ENCODE measurements at places on chromosomes 6 and 20. TPM values are rescaled to one million over a fixed set of nuclear protein-coding genes. Genes with fewer than 3 reads are reported as not detected.

- DNase-seq, result no peak
Measured at GRCh38 chr6:126063512-126064146, 77.3 kb downstream of the TRMT11 start.

- DNase-seq, result no peak
Measured at GRCh38 chr6:81934936-81935335, 182.5 kb upstream of the TENT5A start.

GRCh38 chr6:105051941-105052471 lies 95.1 kb downstream of the LIN28B start:
- peak; percentile 64 for DNase-seq

DNA sequence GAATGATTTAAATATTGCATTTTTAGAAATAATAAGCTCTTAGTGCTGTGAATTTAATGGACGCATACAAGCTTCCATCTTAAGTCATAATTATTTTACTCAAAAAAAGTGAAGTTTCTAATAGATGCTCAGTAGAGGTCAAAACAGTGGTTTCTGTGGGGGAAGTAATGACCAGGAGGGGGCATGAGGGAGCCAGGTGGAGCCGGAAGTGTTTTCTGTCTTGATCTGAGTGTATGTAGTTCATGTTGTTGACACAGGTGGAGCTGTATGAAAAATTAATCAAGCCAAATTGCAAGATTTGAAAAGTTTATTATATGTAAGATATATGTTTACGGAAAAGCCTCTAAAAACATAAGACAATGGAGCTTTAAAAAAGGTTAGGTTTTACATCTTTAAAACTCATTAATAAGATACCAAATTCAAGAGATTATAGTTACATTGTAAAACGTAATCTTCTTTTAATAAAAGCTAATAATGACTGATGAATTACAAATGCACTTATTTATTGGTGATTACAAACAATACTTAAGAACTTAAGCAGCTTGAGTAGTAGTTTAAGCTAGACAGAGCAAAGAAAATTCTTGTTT lies 68.0 kb downstream of the PLAGL1 start:
- peak; percentile 53 for DNase-seq

DNA sequence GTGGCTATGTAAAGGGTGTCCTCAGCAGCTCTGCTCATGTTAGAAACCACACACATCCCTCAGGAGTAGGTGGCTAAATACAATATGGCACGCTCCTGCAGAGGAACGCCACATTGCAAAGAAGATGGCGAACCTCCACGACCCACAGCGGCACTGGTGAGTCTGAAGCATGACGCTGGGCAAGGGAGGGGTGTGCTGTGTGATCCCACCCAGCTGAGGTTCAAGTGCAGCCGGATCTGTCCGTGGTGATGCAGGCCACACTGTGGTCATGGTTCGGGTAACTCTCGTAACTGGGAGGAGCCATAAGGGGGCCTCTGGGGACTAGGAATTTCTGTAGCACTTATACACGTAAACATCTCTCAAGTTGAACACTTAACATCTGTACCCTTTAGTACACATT lies 23.4 kb upstream of the APMAP start:
- DNase-seq, result no peak

- no peak for DNase-seq
Measured at GRCh38 chr20:20832715-20833114, 120.3 kb upstream of the RALGAPA2 start.

- no peak for DNase-seq
Measured at GRCh38 chr20:48156951-48157700, 371.8 kb upstream of the SULF2 start.

DNA sequence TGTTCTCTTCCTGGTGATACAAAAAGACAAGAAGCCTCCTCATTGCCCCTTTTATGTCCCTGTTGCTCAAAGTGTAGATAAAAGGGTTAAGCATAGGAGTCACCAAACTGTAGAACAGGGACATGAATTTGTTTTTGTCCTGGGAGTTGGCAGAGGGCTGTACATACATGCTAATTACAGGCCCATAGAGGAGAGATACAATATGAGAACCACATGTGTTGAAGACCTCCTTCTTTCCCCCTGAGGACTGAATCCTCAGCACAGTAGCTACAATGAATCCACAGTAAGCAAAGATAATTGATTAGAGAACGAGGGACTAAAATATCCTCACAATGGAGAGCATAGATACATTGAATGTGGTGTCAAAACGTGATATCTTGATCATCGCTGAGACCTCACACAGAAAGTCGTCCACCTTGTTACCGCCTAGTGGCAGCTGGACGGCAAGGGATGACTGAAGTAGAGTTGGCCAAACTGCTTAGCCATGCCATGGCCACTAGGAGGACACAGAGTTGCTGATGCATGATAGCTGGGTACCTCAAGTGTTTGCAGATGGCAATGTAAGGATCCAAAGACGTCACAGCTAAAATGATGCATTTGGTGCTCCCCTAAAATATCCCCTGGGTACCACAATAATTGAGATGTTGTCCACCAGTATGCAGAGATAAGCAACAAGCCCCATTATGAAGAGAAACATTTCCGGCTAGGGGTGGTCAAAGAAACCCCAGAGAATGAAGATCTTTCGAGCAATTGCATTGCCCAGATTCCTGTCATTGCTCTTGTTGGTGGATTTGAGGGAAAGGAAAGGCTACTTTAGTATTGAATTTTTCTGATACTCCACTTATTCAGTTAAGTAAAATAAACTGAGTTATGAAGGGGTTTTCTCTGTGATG lies 15.0 kb downstream of the OR2B3 start:
- peak; percentile 48 for DNase-seq

DNA sequence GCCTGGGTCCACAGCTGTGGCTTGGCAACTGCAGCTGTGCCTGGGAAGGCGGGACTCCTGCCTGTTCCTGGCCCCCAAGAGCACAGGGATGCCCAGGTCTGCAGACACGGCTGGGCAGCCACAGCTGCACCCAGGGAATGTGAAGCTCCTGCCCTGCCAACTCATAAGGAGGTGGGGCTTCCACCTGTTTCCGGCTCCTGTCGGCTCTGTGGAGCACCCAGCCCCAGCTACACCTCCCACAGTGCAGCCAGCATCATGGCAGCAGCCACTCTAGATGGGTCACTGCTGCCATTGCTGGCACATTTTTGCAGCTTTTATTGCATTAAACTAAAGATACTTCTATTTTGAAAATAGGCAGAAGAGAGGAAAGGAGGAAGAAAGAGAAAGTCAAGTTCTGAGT lies 207.9 kb downstream of the SAMD5 start:
- no peak for DNase-seq

- no peak for DNase-seq
Measured at GRCh38 chr20:14478126-14478525, 140.7 kb upstream of the FLRT3 start.

DNA sequence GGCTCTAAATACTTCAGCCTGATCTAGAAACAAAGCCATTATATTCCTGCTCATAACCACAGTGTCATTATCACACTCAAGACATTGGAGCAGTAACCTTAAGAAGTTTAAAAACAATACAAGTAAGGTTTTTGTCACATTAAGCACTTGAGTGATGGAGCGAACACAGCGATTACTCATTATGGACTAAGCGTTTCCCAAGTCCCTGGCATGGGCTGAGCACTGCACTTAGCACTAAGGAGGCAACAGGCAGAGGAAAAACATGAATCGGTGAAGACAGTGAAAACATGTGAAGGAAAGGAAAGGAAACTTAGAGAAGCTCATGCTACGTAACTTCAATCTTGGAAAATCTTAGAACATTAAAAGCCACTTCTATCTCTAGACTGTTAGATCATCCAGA lies 108.7 kb downstream of the SLC24A3 start:
- DNase-seq, result no peak

GRCh38 chr20:48332555-48332954 lies 495.2 kb downstream of the PREX1 start:
- DNase-seq, result no peak

DNA sequence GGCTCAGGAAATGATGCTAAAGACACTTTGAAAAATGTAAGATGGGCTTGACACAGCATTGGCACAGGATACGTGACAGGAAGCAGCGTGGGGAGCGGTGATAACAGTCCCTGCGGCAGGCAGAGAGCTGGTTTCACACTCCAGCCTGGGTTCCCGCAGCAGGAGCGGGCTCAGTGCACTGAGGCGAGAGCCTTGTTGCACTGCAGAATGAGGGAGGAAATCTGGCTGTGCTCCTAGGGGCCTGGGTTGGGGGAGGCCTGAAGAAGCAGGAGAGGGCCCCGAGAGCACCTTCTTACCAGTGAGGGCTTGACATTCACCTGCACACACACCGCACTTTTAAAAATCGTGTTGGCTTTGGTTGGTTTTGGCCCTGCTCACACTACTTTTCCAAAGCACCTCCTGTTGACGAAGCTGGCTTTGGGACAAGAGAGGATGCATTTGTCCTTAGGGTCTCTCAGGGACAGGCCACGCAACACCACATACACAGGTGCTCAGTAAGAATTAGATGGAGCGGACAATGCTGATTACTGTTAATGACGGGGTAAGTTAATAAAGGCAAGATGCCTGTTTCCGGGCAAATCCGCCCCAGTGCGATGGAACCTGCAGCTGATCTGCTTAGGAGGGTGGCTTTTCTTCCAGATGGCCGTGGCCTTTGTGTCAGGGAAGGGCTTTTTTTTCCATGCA lies 49.4 kb upstream of the ARMC2 start:
- peak; percentile 48 for DNase-seq

DNA sequence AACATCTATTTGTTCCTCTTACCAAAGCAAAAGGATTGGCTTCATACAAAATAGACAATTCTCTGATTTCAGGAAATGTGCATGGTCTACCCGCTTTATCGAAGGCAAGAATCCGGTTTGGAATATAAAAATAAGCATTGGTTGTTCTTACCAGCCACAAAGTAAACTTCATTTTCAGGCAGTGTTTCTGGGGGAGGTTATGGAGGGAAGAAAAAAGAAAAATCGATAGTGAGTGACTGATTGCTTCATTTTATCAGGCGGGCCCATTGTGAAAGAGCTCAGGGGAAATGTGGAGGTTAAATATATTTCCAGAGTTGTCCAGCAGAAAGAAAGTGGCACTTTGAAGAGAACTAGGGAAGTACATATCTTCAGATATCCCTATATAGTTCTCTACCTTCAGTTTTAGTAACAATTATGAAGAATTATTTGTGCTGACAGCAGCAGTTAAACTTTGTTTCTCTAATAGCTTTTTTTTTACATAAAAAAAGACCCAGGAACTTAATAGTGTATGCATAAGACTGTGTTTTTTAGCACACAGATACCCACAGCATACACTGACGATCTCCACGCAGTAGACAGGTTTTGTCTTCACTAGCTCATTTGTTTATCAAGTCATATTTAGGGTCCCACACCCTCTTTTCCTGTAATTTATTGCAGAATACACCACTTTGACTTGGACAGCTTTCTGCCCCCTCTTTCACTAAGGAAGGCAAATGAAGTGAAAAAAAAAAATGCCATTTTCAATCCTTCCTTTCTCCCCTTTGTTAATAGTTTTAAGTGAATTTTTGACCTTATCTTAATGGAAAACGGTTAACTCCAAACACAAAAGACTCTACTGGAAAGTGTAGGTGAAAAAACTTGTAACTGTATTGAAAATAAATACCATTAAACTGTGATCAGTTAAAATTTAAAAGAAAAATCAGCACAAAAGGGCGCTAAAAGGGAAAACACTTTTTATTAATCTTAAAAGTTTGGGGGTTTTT lies 2.9 kb downstream of the POU3F2 start:
- DNase-seq, result no peak

- no peak for DNase-seq
Measured at GRCh38 chr20:47664744-47665143, 120.5 kb downstream of the SULF2 start.

DNA sequence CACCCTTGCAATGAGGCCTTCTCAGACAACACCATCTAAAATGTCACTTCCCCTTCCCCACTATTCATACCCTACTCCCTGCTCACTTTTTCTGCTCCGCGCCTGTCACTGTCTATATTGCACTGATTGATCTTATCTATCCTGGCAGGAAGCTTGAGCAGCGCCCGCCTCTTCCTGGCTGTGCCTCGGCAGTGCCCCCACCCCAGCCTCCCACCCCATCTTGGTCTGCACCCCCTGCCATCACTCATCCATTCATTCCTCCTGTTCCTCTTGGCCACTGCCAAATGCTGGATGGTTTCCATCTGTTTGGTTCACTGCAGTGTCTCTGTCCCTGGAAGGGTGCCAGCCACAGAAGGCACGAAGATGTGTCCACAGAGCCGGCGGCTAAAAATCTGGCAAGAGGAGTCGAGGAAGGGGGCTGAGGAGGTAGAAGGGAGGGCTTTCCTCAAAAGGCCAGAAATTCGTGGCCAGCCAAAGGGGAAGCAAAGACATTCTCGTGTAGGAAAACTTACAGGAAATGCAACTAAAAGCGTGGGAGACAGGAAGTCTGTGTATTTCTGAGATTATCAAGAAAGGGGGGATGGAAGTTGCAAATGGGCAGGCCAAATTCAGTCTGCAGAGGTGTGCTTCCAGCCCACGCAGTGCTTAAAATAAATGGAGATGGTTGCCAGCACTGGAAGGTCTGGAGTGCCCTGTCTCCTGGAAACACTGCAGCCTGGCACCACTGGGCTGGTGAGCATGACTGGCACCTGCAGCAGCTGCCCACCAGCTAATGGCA lies 27.6 kb downstream of the SYNJ2 start:
- peak; percentile 90 for DNase-seq

DNA sequence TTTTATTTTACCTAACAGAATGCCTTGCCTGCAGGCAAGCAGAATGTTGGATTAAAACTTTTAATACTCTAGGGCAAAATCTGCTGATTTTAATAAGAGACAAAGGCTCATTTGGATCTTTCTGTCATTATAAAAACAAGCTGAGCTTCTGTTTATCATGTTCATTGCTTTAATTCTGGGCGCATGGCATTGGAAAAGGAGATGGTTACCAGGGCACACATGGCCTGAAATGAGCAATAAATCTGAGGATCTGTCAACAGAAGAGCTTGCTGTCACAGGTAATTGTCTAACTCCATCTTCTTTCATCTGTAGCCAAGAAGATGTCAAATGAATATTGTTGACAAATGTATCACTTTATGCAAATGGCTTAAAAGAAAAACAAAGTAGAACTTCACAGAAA lies 439.6 kb downstream of the DOK5 start:
- no peak for DNase-seq

PRND gene
- total RNA-seq, result 0.74 TPM

SLC52A3 gene
- not detected for total RNA-seq

MAS1 gene
- not detected for total RNA-seq

SAMD10 gene
- 4.3 TPM for total RNA-seq

PPP1R16B gene
- 247 TPM for total RNA-seq

ADRM1 gene
- total RNA-seq, result 130 TPM

CTAGE9 gene
- not detected for total RNA-seq

APOBEC2 gene
- total RNA-seq, result not detected

Measured in dermis blood vessel endothelial cell (primary cell).